ENCODE measurements at places on chromosomes 13 and 19. TPM values are rescaled to one million over a fixed set of nuclear protein-coding genes. Genes with fewer than 3 reads are reported as not detected.

DNA sequence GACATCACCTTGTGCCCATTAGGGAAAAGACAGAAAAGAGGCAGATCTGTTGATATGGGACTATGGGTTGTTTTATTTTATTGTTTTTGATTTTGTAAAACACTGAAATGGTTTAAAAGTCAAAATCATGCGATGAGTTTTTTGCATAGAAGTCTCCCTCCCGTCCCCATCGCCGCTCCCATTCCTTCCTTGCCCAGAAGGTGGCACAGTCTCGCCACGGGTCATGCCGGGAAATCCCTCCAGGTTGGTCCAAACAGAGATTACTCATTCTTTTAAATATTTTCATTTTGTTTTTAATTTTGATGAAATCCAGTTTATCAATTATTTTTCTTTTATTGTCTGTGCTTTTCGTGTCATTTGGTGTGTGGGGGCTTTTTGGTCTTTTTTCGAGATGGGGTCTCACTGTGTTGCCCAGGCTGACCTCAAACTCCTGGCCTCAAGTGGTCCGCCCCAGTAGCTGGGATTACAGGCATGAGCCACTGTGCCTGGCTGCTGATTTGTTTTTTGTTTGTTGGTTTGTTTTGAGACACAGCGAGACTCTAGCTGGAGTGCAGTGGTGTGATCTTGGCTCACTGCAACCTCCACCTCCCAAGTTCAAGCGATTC, 9.2 kb downstream of the PGPEP1 start:
- DNase-seq = no peak

Gene MAP4K1
- total RNA-seq = 2.2 TPM

DNA sequence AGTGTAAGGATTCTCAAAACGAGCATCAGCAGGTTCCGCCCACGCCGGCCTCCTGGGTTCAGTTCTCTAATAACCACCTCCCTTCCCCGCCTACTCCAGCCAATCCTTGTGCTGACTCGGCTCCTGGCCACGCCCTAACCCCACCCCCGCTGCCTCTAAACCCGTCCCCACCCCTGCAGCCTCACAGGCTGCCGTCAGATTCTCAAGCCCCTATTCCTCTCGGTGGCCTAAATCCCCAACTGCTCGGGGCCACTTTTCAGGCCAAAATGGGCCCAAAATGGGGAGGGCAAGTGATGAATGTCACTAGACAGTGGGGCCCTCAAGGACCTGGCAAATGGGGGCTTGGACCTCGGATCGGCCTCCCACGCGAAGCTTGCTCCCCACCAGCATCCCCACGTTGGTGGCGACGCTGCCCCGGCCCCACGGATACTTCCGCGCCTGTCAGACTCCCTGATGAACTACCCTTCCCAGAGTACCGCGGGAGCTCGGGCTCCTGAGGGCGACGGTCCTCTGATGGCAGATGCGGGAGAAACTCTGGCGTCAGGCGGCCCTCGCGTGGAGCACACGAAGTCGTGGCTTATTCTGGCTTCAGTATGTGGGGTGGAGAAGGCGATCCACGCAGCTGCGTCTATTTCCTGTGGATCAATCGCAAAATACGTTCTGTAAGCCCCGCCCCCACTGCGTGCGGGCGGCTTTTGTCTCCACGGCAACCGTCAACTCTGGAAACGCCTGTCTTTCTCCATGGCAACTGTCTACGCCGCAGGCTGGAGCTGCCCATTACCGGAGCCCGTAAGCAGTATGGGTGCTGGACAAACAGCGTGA, 24.8 kb downstream of the ZNF473 start:
- DNase-seq = peak; percentile 71

DNA sequence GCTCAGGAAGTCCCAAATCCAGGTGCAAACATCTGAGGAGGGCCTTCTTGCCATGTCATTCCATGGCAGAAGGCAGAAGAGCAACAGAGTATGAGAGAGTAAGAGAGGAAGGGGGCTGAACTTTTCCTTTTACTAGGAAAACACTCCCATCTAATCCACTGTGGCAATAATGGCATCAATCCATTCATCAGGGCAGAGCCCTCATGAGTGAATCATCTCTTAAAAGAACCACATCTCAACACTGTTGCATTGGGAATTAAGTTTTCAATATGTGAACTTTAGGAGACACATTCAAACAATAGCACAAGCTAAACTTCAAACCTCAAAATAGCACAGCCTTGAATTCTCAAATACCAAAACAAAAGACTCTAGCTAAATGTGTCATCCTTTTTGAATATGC, 264.5 kb downstream of the KCTD12 start:
- DNase-seq = no peak

Gene ZNF649
- 16.6 TPM for total RNA-seq

Gene PRTN3
- total RNA-seq = 0.26 TPM

Gene MAG
- total RNA-seq = 6.1 TPM

Gene COG3
- total RNA-seq = 70.4 TPM
